A172 (cell line): ENCODE measurements at places on chromosomes 3 and 15.

- peak; percentile 31 for DNase-seq
These were observed 33.7 kb downstream of the VIPR1 start for GRCh38 chr3:42535981-42536784.

- no peak for DNase-seq
These were observed 171.5 kb upstream of the CHL1 start for GRCh38 chr3:25056-25455.

GRCh38 chr3:126961191-126961790 lies 21.6 kb upstream of the PLXNA1 start:
- peak; percentile 90 for DNase-seq

DNA sequence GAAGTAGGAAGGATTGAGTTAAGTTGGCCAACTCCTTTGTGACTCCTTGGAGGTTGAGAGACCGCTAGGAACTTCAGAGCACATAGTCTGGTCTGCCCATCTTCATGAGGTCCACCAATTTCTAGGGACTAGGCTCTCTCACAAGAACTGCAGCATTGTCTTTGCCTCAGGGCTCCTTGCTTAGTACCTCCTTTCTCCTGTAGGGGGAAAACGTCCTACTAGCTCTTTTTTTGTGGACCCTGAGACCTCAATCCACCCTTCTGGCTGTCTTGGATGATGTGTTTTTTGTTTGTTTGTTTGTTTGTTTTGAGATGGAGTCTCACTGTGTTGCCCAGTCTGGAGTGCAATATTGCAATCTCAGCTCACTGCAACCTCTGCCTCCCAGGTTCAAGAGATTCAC lies 21.6 kb downstream of the REC114 start:
- DNase-seq, result peak; percentile 1

GRCh38 chr15:51706926-51707608 lies 25.8 kb downstream of the SCG3 start:
- DNase-seq, result no peak

DNA sequence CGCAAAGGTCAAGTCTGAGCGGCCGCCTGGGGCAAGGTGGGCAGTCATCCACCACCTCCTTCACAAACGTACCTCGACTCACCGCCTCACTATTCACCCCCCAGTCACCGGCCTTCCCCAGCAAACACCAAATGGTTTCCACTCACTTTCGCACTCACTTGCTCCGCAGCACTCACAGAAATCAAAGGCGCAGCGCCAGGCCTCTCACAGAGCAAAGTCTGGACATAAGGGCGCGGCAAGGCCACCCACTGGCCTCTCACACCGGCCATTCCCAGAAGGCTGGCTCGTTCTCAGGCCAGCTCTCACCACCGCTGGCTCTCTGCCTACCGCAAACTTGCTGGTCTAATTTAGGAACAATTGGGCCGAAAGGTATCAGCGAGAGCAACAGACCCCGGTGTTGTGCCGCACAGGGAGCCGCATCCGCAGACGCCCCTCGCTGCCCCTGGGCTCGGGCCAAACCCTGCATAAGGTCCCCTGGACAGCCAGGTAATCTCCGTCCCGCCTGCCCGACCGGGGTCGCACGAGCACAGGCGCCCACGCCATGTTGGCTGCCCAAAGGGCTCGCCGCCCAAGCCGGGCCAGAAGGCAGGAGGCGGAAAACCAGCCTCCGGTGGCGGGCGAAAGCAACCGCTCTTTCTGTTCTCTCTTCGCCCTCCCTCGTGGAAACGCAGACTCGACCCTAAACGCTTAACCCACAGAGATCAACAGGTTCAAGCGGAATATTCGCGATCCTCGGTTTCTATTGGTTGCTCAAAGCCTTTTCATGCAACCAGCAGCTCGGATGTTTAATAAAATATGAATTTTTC lies 2.9 kb downstream of the SHOX2 start:
- DNase-seq, result no peak

GRCh38 chr3:128343287-128344051 lies 123.2 kb downstream of the DNAJB8 start:
- peak; percentile 80 for DNase-seq

GRCh38 chr15:24878153-24878552 lies 76.6 kb upstream of the SNRPN start:
- no peak for DNase-seq

- DNase-seq, result no peak
These were observed 190.4 kb downstream of the MBNL1 start for GRCh38 chr3:152459118-152459515.
